Stimulated activated CD8-positive, alpha-beta memory T cell treated with anti-CD3 and anti-CD28 coated beads, Interleukin-7, amount 100 ng/mL, for 48 hours (primary cell): ENCODE measurements at places on chromosomes 16 and 17.

DNA sequence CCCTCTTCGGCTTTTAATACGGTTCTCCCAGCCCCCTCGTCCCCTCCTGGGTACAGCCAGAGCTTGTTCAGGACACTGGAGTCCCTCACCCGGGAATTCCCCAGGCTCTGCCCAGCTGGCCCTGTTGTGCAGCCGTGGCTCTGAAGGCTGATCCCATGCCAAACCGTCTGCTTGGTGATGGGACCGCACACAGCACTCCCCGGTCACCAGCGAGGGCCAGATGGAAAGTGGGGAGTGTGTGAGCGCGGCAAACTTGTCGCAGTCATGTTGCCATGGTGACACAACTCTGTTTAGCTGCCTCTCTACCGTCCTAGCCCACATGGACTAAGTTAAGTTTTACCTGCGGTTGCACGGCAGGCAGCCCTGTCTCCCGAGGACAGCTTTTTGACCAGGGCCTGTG is 107.9 kb downstream of the RAP1GAP2 start:
- no peak for DNase-seq

- DNase-seq: no peak
Measured at GRCh38 chr16:78607465-78607864, 508.0 kb downstream of the WWOX start.

DNA sequence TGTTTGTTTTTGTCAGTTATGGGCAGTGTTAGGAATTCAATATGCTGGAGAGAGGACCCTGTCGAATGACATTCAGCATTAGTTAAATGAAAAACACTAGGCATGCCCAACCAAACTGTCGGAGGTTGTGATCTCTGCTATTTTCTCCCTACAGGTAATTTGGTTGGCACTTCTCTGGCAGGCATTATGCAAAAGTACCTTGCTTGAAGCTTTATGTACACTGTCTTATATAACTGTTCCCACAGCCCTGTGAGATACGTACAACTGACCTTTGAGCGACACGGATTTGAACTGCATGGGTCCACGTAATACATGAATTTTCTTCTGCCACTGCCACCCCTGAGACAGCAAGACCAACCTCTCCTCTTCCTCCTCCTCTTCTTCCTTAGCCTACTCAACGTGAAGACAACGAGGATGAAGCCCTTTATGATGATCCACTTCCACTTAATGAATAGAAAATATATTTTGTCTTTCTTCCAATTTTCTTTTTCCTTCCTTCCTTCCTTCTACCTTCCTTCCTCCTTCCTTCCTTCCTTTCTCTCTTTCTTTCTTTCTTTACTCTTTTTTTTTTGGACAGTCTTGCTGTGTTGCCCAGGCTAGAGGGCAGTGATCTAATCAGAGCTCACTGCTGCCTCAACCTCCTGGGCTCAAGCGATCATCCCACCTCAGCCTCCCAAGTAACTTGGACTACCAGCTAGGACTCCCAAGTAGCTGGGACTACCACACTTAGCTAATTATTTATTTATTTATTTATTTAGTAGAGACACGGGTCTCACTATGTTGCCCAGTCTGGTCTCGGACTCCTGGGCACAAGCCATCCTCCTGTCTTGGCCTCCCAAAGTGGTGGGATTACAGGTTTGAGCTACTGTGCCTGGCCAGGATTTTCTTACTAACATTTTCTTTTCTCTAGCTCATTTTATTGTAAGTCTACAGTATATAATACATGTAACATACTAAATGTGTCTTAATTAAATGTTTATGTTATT is 77.3 kb downstream of the WIPI1 start:
- no peak for DNase-seq

- DNase-seq: no peak
Measured at GRCh38 chr16:77938913-77939312, 83.4 kb upstream of the CLEC3A start.

GRCh38 chr17:18191236-18191667 is 7.6 kb downstream of the ALKBH5 start:
- DNase-seq: no peak

GRCh38 chr17:1365445-1366039 is 34.5 kb downstream of the YWHAE start:
- DNase-seq: no peak

- DNase-seq: no peak
Measured at GRCh38 chr17:72432143-72432621, 311.4 kb downstream of the SOX9 start.

GRCh38 chr17:76371656-76372628 is 12.5 kb upstream of the SPHK1 start:
- no peak for DNase-seq

DNA sequence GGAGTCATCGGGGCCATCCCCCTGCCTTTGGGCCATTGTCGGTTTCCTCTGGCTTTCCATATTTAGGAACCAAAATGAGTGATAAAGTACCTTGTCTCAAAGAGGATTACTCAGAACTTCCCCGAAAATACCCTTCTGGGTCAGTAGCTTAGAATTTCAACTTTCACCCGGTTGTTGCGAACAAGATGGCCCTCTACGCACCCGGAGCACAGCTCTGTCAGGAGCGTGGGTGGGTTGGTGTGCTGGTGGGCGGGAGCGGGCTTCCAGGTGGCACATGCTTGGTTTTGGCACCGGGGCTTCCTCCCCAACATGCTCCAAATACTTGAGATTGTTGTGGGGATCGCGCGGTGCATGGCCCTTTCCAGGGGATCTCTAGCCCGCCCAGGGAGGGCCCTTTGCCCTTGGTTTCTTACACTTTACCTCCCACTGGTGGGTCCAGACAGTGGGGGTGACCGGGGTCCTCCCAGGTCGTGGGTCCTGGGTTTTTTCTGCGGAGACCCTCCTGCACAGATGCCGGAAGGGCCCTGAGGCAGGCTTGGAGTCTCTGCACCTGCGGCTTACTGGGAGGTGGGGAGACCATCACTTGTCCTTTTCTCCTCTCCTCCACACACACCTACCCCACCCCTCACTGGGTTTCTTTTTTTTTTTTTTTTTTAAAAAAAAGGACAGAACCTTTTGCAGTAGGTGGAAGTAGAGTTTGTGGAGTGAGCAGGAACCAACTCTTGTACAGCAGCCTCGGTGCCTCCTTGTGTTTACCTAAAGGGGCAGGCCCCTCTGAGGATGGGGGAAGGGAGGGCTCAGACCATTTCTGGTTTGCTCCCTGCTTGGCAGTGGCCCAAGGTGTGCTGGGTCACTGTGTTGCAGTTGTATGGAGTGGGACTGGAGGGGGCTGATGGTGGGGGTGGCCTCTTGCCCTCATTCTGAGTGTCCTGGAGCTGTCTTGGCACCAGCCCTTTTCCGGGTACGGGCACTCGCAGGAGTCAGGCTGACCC is 142.1 kb downstream of the SEC14L1 start:
- DNase-seq: no peak

DNA sequence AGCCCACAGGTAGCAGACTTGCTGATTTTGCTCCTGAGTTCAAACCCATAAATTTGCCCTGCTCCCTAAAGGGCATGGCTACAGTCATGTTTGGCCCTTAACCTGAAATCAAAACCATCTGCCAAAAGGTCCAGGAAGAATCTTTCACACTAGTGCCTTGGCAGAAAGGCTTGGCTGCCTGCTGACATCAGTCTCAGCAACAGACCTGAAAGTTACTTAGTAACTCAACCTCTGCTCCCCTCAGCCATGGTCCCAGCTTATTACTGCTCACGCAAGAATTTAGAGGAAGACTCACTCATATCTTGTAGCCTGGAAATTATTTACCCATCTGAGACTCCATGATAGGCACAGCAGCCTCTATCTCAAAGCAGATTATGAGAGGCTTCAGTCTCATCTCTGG is 98.0 kb upstream of the KIF2B start:
- no peak for DNase-seq

DNA sequence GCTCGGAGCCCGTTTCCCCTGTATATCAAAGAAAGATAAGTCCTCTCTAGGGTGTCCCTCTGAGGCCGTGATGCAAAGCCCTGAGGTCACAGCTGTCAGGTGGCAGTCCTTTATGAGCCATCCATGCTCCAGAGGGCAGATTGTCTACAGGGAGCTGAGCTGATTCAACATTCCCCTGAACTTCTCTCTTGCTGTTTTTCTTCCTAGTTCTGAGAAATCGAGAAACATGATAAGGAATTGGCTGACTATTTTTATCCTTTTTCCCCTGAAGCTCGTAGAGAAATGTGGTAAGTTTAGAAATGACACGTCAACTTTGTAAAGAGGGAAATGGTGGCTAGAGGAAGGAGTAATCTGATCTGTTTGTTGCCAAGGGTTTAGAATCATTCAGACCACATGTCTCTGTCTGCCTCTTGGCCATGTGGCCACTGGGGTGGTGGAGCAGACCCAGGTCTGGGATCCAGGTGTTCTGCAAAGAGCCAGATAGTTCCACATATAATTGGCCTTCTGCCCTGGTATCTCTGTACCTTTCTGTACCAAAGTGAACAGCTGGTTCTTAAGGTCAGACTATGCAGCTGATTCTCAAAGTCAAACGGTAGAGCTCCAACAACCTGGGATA is 3.5 kb downstream of the CTNS start:
- DNase-seq: no peak

DNA sequence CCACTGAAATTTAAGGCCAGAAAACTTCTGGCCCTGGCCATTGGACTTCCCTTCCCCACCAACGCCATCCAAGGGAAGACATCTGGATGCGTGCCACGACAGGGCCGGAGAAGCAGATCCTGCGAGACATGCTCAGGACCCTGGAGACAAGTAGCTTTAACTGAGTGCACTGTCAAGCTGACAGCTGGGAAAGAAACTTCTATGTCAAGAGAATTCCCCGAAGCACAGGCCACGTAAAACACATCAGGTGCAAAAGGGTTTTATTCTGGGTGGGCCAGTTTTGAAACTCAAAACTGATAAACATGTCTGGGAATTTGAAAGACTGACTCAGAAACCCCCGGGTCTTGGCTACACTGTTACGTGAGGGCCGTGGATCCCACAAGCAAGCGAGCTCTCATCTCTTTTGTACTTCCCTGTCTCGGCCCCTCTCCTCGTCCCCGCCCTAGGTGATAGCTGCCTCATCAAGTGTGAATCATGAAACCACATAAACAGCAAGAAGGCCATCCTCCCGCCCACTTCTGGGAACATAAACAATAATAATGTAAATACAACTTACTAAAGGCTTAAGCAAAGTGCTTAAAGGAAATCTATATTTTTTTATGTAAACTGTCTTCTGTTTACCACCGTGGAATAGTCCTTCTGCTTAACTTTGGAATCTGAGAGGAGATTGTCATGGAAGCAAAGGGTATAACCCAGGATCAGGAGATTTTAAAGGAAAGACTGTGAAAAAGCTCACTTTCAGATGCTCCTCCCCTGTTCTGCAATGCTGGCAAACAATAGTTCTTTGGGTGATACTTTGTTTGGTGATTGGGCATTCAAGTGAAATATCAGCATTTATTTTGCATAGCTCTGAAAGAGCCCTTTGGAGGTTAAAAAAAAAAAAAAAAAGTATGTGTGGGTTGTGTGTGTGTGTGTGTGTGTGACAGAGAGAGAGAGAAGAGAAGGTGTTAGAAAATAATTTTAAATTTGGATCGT is 406.0 kb upstream of the MAF start:
- DNase-seq: no peak

GRCh38 chr17:34195987-34196386 is 59.1 kb upstream of the CCL2 start:
- DNase-seq: no peak

- DNase-seq: no peak
Measured at GRCh38 chr16:80670170-80670865, 129.5 kb downstream of the DYNLRB2 start.

DNA sequence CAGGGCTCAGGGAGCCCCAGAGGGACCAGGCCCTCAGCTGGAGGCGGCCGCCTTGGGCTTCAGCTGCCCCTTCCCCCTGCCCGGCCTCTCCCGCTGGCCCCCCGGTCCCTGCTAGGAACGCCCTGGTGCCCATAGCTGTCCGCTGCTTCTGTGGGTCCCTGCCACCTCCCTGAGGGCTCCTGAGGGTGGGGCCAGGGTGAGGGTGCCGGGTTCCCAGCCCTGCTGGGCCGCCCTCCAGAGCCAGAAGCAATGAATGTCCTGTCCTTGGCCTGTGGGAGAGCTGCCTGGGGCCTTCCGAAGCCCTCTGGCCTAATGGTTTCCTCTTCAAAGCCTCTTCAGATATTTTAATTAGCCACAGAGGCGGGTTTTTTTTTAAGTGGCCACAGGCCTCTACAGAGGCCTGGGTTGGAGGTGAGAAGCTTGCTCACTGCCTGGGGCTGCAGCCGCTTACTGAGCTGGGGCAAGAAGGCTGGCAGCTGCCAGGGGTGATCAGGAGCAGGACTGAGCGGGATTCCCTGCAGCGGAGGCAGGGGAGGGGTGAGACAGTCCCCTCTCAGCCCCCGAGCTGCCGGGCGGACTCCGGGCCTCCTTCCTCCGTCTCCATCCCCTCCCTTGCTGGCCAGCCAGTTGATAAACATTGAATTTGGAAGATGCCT is 9.9 kb downstream of the CENPX start:
- no peak for DNase-seq

GRCh38 chr16:57871456-57871855 is 69.2 kb upstream of the KIFC3 start:
- no peak for DNase-seq

GRCh38 chr16:28503470-28504259 is 3.0 kb downstream of the IL27 start:
- DNase-seq: no peak

DNA sequence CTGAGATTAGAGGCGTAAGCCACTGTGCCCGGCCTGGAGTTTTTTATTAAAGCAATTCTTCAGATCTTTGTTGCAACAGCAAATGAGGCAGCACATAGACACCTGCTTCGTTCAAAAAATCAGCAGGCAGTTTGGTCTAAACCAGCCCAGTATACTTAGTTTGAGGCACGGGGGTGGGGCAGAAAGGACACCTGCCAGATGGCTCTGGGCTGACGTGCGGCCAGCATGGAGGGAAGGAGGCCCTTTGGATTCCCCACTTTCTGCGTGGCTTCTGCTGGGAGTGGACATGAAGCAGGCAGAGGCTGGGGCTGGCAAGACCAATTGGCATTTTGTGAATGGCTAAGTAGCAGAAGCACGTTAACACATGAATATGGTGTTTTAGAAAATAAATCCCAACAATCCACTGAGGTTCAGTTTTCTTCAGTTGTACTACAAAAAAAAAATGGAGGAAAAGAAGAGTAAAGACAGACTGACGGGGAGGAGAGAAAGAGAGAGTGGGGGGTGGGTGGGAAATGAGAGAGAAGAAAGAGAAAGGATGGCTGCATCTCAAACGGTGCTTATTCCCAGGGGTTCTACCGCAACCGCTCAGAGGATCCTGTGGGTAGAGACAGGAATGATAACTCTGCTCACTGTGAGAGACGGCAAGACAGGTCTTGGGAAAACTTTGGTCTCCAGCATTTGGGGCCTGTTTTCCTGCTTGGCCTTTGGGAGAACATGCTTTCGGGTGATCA is 16.3 kb downstream of the C16orf46 start:
- no peak for DNase-seq

- no peak for DNase-seq
Measured at GRCh38 chr16:19680881-19681340, 37.1 kb downstream of the KNOP1 start.

GRCh38 chr16:87465306-87465705 is 27.5 kb downstream of the ZCCHC14 start:
- no peak for DNase-seq

- DNase-seq: no peak
Measured at GRCh38 chr17:5672815-5673430, 88.6 kb upstream of the NLRP1 start.
